Hypothalamus (tissue), 51 donors: ENCODE measurements at places on chromosomes 11 and 22.

GRCh38 chr11:134515081-134515960, 103.3 kb upstream of the B3GAT1 start:
- no peak for DNase-seq

DNA sequence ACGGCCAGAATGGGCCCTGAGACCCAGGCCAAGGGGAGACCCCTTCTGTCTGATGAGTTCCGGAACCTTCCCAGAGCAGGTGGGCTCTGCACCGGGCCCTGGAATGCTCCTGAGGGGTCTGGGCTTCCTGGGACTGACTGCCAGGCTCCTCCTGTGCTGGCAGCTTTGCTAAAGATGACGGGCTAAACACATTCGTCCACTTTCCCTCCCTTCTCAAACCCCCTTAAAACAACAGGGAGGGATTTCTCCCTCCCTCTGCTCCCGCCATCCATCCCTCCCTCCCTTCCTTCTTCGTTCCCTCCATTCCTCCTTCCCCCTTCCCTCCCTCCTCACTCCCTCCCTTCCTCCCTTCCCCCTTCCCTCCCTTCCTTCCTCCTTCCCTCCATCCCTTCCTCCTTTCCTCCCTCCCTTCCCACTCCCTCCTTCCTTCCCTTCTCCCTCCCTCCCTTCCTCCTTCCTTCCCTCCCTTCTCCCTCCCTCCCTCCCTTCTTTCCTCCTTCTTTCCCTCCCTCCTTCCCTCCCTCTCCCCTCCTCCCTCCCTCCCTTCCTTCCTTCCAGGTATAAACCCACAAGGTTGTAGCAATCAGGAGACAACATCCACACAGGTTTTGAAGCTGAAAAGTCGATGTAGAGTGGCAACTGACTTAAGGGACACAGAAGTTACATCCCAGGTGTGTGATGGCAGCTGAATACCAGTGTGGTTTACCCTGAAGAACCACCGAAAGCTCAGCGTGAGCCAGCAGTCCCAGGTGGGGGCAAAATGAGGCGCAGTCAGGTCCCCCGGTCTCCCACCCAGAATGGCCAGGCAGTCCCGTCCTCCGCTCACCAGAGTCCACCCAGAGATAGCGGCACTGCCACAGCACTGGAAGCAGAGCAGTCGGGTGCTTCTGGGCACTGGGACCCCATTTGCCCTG, 18.8 kb upstream of the MGAT3 start:
- DNase-seq, result no peak

DNA sequence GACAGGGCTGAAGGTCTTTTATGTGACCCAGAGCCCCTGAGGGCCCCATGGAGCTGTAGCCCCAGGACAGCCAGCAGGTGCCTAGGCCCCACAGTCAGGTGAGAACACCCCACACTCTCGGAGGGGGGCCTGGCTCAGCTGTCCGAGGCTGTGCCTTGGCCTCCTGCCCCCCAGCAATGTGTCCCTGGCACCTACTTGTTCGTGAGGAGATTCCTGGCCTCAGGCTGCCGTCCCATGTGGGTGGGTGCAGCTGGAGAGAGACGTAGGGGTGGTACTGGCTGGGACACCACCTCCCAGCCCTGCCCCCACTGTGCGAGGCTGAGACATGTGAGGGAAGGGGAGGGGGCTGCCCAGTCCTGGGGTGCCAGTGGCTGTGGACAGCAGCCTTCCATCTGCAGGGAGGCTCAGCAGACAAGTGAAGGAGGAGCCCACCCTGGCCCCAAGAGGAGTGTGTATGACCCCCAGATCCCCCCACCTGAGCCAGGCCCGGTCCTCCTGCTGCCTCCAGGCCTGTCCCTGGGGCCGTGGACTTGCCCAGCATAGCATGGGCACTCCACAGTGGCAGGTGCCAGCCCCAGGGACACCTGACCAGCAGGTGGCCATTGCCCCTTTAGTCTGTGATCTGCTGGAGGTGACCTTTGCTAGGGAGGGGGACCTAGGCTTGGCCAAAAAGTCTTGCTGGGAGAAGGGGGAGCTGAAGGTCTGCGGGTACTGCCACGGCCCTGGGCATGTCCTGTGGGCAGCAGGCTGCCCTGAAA, 17.0 kb downstream of the IL17REL start:
- DNase-seq, result no peak

- DNase-seq, result no peak
These were observed 4.2 kb downstream of the HMOX1 start for GRCh38 chr22:35384975-35385588.

GRCh38 chr11:23723861-23724260, 773.0 kb upstream of the LUZP2 start:
- DNase-seq, result no peak

- no peak for DNase-seq
These were observed 6.9 kb upstream of the NRXN2 start for GRCh38 chr11:64729851-64730382.
